ENCODE measurements at places on chromosomes 2 and 18.

- no peak for DNase-seq
Measured at GRCh38 chr18:63648241-63648640, 4.2 kb upstream of the SERPINB4 start.

DNA sequence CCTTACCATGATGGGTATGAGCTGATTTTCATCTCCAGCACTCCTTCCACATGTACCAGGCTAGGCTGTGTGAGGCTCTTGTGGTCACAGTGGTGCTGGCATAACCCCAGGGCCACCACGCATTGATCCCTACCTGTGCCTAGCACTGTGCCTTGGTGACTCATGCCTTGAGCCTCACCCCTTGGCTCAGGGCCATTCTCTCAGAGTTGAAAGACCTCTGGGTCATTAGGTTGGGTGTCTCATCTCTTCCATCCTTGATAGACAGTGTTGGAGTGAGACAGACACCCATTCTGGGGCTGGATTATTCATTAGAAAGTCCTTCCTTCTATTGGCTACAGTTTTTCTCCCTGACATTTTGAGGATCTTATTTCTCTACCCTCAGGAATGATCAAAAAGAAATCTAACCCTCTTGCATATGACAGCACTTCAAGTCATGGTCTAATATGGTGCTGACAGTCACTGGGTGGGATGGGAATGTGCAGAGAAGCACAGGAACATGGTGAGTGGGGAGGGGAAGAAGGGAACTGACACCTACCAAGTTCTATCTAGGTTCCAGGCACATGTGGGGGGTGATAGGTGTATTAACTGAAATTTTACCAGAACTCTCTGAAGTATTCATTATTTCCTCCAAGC, 41.3 kb downstream of the DYSF start:
- no peak for DNase-seq

DNA sequence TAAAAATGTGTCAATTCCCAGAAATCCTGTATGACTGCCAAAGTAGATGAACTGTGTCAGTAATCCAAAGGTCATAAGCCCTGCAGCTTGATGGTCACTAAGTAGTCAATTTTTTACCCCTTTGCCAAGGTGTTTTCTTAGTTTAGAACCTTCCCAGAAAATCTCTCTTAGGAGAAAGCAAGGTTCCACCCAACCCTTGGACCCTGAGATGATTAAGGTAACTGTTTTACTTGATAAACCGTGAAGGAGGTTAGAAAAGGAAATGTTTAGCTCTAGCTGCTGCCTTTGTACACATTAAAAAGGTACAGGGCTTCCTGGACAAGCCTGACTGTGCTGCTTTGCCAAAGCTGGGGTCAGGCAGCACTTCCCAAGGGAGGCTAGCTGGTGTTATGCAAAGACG, 24.4 kb upstream of the LRP2 start:
- DNase-seq, result no peak

GRCh38 chr18:63102941-63103744, 216.4 kb downstream of the BCL2 start:
- no peak for DNase-seq

GRCh38 chr18:45589356-45590035, 25.8 kb upstream of the SLC14A2 start:
- DNase-seq, result no peak

DNA sequence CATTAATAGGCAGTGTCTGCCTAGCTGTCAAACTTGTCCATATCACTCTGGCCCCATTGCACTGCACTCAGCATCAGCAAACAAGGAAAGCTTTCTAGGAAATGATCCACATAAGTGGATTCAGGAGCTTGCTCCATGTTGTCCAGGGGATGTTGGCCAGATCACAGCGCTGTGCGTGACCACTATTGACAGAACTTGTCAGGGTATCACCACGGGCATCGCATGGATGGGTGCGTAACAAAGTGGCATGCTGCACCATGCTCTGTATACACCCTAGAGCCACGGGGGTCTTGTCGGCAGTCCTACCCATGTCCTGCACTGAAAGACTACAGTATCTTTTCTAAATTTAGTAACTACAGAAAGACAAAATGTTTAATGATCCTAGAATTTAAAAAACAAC, 15.6 kb downstream of the SATB2 start:
- no peak for DNase-seq

- no peak for DNase-seq
Measured at GRCh38 chr2:241275504-241275903, 40.0 kb downstream of the HDLBP start.

DNA sequence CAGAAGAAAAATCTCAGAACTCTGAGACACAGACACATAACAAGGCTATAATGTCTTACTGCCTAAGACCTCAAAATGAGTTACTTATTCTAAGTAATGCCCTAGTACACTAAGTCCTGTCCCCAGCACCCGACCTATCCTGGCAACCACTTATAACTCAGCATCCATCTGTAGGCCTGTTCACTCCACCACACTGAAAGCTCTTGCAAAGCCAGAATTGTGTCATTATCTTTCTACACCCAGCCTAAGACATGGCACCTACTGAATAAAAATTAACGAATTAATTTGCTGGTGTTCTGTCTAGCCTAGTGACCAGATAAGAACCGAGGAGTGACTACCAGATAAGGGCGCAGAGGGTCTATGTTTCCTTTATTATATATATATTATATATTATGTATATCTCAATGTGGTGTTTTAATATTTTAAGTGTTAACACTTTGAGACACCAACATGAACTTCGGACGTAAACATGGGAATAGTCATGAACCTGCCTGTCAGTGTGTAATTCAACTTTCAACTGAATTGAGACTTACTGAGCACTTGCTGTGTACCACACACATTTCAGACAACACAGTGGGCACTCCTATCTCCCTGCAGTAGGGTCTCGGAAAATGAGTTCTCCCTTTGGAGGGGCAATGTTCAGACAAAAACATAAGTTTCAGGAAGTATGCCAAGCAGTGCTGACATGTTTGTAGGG, 27.7 kb downstream of the TMEM131 start:
- no peak for DNase-seq

GRCh38 chr2:240425236-240425615, 10.2 kb upstream of the GPC1 start:
- DNase-seq, result no peak

DNA sequence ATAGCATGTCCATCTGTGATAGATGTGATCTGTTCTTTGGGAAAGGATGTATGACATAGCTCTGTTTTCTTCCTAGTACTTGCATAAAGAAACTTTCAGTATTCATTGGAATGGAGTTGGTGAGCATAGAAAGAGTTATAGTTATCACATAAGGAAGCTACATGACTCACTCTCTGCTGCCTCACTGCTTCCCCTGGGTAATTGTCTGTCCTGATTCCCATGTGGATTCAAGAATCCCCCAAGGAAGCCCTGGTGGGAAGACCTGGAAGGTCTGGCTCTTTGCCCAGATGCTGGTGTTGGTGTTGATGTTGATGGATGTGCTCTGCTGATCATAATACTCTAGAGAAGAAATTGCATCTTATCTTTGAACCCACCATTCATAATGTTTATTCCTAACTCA, 60.6 kb downstream of the PTPN4 start:
- DNase-seq, result no peak

DNA sequence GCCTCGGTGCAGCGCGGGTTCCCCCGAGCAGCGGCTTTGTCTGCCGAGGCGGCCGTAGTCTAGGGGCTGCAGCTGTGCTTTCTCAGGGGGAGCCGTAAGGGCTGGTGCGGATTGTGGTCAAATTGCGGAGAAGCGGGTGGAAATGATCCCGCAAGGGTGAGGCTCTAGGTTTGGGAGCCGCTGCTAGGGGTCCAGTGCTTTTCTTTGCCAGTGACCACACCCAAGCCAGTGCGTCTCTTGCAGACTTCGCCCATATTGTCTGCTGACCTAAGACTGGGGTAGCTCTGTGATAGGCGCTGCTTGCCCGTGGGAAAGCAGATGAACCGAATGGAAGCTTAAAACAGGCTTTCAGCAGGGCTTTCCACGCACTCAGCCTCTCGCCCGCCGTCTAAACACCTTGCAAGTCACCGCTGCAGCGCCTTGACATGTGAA, 2.1 kb downstream of the DPYSL5 start:
- DNase-seq, result no peak

DNA sequence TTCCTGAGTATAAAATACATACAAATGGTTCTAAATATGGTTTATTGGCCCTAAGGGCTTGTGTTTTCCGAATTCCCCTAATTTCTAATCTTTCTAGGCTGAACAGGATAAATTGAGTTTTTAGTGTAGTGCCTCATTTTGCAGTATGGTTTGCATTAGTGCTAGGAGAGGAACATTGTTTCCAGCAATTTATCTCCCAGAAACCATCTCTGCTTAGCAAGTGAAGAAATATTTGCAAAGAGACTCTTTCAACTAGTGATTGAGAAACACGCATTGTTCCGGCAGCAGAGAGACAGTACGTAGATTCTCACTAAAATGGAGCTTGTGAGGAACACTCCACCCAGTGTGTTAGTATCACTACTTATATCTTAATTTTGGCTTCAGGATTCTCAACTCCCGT, 177.8 kb upstream of the EPAS1 start:
- DNase-seq, result no peak
